ENCODE measurements at places on chromosomes 12 and 14. TPM values are rescaled to one million over a fixed set of nuclear protein-coding genes. Genes with fewer than 3 reads are reported as not detected.

- peak; percentile 80 for DNase-seq
These were observed 164.8 kb downstream of the SNAPC1 start for GRCh38 chr14:61927060-61927459.

DNA sequence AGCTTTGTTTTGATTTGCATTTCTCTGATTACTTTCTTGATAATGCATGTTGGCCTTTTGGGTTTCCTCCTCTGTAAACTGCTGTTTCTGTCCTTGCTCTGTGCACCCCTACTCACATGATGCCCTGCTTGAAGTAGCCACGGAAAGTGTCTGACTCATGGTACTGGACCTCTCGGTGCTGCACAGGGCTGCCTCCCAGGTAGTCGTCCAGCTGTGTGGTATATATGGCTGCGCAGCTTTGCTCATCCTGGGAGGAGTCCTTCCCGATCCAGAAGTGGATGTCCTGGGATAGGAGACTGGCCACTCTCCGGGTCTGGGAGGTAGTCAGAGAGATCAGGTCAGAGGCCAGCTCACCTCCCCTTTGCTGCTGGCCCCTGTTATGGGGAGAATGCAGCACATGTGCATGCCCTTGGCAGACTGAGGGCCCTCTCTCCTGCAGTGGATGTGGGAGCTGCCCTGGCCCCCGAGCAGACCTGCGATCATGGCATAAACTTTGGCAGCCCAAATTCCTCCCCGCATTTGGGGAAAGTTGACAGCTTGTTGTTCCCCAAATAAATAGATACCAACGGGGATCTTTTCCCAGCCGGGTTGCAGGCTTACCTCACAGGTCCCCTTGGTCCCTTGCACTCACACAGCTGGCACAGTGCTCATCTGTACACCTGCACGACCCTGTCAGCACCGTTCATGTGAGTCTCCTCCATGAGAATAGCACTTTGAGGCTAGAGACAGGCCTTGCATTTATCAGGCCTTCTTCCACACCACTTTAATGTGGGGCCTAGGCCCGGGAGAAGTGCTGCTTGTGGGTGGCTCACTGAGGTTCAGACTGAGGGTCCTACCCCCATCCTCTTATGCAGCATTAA, 5.2 kb downstream of the AVIL start:
- no peak for DNase-seq

- no peak for DNase-seq
These were observed 487.1 kb downstream of the NELL2 start for GRCh38 chr12:44389038-44389437.

DNA sequence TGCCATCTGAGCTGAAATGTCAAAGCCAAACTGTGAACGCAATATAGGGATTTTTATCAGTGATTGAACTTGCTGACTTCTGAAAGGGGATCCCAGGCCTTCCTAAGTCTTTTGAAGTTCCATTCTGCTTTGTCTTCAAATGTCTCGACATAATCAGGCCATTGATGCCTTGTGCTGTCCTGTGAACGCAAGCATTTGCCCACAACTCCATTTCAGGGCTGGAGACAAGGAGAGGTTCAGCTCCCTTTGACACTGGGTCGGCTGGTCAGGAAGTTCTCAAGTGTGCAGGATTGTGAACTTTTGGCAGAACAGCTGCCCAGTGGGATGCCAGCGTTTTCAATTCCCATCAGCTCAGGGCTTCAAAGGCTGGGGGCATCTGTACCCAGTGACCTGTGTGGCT, 345.3 kb downstream of the NUAK1 start:
- DNase-seq = no peak

TEX52 gene
- total RNA-seq = not detected

PAX9 gene
- not detected for total RNA-seq

GALNT9 gene
- total RNA-seq = 0.51 TPM

TC2N gene
- total RNA-seq = 0.26 TPM

GRCh38 chr14:52000019-52000582, 10.8 kb downstream of the RTRAF start:
- DNase-seq = peak; percentile 46

DNA sequence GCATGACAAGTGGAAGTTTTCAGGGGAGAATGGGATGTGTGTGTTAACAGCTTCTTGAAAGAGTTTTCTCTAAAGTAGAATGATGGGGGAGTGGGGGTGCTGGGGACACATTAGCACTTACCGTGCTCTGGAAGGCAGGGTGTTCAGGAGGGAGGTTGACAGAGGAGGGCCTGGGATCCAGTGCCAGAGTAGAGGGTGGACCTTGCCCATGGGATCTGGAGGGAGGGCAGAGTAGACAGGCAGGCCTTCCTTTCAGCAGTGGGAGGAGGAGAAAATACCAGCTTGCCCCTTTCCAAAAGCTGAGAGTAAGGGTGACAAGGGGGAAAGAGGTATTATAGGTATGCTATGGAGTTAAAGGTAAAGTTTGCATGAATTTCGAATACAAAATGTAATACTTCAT, 40.1 kb downstream of the TRAF3 start:
- no peak for DNase-seq

DNA sequence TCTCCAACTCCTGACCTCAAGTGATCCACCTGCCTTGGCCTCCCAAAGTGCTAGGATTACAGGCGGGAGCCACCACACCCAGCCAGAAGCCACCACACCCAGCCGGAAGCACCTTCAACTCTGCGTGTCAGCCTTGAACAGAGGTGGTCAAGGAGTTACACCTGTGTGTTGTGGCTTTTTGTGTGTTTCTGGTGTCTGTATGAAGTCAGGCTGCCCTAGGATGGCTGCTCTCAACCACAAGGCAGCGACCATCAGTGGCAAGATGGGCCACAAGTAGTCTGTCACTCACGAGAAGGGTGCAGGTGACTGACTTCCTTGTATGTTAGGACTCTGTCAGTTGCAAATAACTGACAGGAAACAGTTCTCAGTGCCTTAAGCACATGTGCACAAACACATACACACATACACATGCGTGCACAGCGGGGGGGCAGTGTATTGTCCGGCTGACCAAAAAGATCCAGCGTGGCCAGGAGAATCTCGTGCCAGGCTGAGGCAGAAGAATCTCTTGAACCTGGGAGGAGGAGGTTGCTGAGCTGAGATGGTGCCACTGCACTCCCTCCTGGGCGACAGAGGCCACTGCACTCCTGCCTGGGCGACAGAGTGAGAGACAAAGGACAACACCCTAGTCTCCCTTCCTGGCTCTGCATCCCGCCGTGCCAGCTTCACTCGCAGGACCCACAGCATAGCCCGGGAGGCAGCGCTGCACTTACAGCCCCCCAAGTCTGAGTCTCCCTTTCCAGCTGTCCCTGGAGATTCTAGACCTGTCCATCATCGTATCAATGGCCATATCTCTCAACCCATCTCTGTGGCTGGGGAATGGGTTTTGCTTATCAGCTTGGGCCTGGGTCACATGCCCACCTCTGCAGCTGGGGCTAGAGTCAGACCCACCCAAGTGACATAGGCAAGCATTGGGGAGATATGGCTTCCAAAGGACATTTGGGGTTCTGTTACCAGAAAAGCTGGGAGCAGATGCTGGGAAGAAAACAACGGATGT, 13.7 kb downstream of the P2RX4 start:
- no peak for DNase-seq

CLSTN3 gene
- 9.5 TPM for total RNA-seq

DNA sequence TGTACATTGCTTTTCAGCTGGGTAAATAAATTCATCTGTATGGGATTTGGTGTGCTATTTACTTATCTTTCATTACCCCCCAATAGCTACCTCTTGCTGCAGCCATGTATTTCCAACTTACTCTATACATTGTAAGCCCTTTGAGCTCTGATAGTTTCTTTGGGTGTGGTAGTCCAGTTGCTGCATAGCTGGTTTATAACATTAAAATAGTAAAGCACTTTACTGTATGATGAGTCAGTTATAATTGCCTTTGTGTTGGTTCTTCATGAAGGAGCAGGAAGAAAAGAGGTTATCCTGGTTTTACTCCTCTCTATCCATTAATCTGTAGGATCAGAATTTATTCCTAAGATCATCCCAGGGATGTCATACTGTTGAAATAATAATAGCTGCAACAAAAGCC, 15.7 kb downstream of the TBC1D30 start:
- no peak for DNase-seq

DNA sequence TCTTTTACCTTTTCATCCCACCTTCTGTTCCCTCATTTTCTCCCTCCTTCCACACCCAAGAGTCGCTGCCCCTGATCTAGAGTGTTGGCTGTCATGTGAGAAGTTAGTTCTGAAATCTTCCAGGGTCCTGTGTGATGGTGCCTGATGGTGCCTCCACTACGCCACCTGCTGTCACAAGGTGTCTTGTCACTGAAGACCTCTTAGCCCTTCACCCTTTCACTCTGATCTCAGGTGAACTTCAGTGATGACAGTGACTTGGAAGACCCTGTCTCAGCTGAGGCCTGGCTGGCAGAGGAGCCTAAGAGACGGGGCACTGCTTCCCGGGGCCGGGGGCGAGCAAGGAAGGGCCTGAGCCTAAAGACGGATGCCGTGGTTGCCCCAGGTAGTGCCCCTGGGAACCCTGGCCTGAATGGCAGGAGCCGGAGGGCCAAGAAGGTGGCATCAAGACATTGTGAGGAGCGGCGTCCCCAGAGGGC, 7.6 kb upstream of the PFDN5 start:
- DNase-seq = peak; percentile 66

DNA sequence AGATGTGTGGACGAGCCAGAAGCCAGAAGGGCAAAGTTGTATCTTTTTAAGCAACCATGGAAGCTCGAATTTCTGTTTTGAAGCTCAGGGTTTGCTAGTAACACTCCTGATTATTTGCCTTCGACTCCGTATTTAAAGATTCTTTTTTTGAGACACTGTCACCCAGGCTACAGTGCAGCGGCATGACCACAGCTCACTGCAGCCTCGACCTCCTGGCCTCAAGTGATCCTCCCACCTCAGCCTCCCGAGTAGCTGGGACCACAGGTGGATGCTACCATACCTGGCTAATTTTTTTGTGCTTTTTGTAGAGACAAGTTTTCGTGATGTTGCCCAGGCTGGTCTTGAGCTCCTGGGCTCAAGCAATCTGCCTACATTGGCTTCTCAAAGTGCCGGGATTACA, 18.7 kb upstream of the OASL start:
- DNase-seq = no peak

DNA sequence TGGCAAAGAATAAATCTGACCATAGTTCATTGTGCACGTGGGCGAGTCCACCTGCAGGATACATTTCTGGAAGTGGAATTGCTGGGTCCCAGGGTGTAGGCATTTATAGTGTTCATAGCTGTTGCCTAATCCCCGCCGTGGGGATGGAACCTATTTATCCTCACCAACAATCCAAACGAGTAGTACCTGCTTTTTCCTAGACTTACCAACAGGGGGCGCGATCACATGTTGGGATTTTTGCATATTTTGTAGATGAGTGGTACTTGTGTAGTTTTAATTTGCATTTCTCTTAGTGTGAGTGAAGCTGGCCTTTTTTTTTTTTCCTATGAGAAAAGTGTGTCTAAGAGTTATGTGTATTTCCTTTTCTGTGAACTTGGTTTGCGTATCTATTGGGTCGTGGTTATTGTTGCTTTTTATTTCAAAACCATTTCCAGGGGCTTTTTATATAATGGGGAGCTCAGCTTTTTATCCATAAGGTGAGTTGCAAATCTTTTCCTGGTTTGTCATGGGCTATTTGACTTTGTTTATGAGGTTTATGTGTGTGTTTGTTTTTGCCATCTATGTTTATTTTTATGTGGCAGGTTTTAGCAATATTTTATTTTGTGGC, 67.2 kb downstream of the CCDC92 start:
- peak; percentile 67 for DNase-seq

- no peak for DNase-seq
These were observed 36.2 kb upstream of the MDM1 start for GRCh38 chr12:68368327-68368726.

COQ6 gene
- 13.4 TPM for total RNA-seq

DNA sequence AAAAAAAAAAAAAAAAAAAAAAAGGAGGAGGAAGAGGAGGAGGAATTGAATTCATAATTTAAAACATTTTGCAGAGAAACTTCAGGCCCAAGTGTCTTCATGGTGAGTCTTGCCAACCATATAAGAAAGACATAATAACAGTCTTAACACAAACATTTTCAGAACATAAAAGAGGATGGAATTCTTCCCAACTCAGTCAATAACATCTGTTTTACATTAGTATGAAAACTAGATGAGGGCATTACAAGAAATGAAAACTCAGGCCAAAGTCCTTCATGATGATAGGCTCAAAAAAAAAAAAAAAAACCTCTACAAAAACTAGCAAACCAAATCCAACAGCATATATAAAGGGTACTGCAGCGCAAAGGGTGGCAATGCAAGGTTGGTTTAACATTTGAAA, 151.6 kb downstream of the FOXA1 start:
- DNase-seq = peak; percentile 64

GRIP1 gene
- 0.26 TPM for total RNA-seq

DNA sequence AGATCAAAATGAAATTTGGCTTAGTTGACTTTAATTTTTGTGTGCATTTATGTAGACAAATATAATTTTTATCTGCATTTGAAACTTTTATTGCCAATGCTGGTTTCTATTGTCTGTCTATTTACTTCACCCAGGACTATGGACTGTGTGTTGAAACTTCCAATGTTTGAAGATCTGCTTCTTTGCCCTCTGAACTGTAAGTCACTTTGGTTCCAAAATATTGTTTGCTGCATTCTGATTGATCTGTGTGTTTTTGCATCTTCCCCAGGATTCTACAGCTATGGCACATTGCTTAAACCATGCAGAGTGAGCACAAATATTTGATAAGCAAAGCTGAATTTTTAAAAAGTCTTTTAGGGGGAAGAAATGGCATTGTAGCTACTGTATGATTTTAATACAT, 131.0 kb upstream of the SOX5 start:
- DNase-seq = no peak

DNA sequence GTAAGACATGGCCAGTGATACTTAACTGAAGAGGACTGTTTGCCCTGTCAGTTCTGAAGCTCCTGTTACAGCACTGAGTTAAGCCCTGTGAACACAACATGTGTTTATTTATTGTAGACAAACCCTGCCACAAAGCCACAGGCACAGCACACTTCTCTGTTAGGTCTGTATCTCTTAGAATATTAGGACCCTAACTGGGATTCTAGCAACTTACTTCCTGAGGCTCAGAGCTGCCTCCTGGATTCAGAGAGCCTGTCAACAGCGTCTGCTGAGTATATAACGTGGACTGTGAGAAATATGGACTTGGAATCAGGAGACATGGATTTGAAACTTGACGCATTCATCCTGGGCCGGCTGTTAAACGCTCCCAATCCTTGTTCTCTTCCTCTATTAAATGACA, 135.0 kb upstream of the HIF1A start:
- peak; percentile 56 for DNase-seq

GRCh38 chr12:92143258-92143657, 2.4 kb downstream of the BTG1 start:
- DNase-seq = no peak

DNA sequence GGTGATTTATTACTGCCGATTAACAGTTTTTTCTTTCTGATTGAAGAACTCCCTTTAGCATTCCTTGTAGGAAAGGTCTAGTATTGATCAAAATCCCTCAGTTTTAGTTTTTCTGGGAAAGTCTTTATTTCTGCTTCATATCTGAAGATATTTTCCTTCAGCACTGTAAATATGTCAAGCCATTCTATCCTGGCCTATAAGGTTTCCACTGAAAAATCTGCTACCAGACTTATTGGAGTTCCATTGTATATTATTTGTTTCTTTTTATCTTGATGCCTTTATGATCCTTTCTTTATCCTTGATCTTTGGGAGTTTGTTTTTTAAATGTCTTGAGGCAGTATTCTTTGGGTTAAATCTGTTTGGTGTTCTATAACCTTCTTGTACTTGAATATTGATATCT, 55.0 kb upstream of the TMTC1 start:
- no peak for DNase-seq

GRCh38 chr14:103548463-103549351, 13.8 kb downstream of the BAG5 start:
- DNase-seq = no peak

TPPP2 gene
- total RNA-seq = not detected

GRCh38 chr12:4540638-4541037, 1.9 kb downstream of the RAD51AP1 start:
- no peak for DNase-seq

C12orf50 gene
- total RNA-seq = under 0.01 TPM
